ENCODE measurements at places on chromosomes 2 and 18. TPM values are rescaled to one million over a fixed set of nuclear protein-coding genes. Genes with fewer than 3 reads are reported as not detected.
A peak's percentile ranks its signal among the peaks of the same experiment; 100 is the strongest.

Gene DUSP19
- 0.97 TPM for total RNA-seq

Gene TCF4
- total RNA-seq: 91.2 TPM

Gene TUBA4B
- total RNA-seq: 0.14 TPM

Gene TMEM87B
- 15.4 TPM for total RNA-seq

Gene GRHL1
- total RNA-seq: 2.5 TPM

Gene NRP2
- 22.0 TPM for total RNA-seq

Gene RTKN
- 50.0 TPM for total RNA-seq

Gene ANKRD30BL
- total RNA-seq: 0.62 TPM

DNA sequence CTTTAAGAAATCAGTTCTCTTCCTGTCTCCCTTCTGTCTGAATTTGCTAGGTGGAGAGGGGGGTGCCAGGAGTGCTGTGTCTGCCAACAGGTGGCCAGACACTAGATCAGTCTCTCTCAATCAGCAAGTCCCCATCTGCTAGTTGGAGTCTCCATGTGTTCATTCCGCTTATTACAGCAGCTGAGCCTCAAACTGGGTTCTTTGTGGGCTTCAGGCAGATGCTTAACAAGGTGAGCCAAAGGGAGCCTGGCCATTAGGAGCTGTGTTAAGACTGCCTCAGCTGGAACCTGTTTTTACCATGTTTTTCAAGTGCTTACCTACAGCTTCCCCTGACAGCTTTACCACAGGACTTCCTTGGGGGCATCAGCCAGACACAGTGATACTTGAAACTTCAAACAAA is 401.9 kb downstream of the LRP1B start:
- no peak overlapping the region for H3K27ac ChIP-seq
- H3K4me1 ChIP-seq: peaks cover 7% of the 10 kb centered on the region
- H3K27me3 ChIP-seq: no peaks in the 10 kb centered on the region
- no peaks in the 10 kb centered on the region for H3K36me3 ChIP-seq

DNA sequence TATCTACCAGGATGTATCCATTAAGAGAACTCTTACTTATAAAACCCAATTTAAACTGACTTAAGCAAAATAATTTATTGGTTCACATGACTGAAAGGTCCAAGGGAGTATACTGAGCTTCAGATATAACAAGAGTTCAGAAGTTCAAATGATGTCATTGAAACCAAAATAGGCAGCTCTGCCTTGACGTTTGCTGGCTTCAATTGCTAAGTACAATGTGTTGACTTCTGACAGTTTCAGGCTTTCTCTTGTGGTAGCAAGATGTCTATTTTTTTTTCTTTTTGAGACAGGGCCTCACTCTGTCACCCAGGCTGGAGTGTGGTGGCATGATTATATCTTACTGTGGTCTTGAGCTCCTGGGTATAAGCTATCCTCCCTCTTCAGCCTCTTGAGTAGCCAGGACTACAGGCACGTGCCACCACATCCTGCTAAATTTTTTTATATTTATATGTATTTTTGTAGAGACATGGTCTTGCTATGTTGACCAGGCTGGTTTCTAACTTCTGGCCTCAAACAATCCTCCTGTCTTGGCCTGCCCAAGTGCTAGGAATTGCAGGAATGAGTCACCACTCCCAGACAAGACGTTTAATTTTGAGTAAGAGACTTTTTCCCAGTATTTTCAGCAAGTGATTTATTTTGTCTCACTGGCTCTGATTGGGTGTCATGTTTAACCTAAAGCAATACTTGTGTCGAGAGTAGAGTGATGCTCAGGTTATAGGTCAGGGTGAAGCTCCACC is 184.8 kb downstream of the NR4A2 start:
- no peak overlapping the region for H3K27ac ChIP-seq
- H3K36me3 ChIP-seq: 0 out of 2 replicates have a peak, but pooled peaks cover 3% of the 10 kb centered on the region
- no peak overlapping the region for H3K4me3 ChIP-seq
- H3K4me1 ChIP-seq: no peaks in the 10 kb centered on the region
- no peaks in the 10 kb centered on the region for H3K27me3 ChIP-seq

DNA sequence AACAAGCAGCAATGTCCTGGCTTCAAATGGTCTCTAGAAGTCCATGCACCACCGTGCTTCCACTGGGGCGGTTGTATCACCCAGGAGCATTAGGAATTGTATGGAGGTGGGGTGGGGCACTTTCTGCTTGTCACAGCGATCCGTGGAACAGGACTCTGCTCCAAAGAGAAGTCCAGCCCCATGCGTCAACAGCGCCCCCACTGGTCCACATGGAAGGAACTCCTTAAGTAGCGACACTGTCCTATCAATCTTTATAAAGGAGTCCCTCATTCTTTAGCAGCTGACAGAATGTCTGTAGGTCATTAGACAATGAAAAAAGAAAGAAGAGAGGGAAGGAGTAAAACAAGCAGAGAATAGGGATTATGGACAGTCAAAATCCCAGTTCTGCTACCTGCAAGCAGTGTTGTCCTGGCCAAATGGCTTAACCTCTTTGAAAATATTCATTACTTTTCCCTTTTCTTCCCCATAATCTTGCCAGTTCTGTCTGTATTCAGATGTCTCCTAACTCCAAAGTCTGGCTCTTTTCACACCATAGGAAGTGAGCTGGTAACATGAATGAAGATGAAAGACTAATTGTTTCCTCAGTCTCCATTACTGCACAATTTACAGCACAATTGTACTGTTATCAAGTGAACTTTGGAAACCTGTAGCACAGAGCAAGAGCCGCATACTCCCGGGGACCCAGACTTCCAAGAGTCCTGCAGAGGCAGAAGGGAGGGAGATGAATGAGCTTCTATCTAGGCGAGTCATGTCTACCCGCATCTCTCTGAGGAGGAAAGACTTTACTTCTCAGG is 9.9 kb downstream of the NFE2L2 start:
- no peaks in the 10 kb centered on the region for H3K27me3 ChIP-seq
- H3K36me3 ChIP-seq: 0 out of 2 replicates have a peak, but pooled peaks cover 6% of the 10 kb centered on the region
- DNase-seq: peak; percentile 93
- no peak overlapping the region for H3K4me3 ChIP-seq

DNA sequence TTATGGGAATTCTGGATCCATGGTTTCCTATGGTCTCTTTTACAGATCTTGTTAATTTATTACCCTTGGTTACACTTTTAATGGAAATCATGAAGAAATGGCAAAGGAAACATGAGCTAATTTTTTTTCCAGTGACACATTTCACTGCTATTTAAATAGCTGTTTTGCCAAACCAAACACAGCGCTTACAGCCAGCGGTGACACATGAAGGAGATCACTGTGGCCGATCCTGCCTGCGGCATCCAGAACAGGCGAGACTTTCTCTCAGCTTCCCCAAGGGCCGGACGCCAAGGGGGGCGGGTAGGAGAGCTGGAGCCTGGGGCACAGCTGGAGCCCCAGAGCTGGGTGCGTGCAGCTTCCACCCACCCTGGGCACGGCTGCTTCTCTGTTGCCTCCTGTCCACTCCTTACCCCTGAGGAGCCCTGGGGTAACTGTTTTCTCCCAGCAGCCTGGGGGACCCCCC is 81.4 kb upstream of the PKDCC start:
- H3K27me3 ChIP-seq: no peaks in the 10 kb centered on the region
- H3K27ac ChIP-seq: no peak overlapping the region
- no peaks in the 10 kb centered on the region for H3K36me3 ChIP-seq

DNA sequence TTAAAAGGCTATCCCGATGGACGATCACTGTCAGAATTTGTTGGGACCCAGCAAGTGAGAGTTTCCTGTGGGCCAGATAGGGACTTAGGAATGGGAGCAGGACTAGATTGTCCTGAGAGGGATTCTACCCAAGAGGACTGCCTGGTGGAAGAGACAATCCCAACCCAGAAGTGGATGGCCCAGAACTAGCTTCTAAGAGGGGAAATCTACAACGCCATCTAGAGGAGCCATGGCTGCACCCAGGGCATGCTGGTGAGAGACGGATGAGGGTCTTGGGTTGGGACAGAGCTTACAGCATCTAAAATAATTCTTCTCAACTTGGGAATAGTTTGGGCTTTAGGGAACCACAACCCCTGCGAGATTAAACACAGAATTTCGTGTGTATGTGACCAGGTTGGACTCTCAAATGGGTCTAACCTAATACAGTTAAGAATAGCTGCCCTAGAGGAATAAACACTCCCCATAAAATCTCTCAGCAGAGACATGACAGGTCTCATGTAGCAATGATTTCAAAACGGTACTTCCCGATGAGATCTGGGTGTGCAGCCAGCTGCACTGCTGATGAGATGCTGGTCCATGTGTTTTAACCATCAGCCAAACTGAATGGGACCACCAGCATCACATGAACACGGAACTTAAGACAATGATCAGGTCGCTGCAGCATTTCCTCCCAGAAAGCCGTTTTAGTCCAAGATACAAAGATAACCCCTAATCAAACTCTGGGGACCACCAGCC is 50.8 kb downstream of the CCBE1 start:
- H3K36me3 ChIP-seq: no peaks in the 10 kb centered on the region
- no peak overlapping the region for H3K27ac ChIP-seq
- H3K4me1 ChIP-seq: peaks cover 14% of the 10 kb centered on the region
- H3K4me3 ChIP-seq: no peak overlapping the region
- H3K27me3 ChIP-seq: no peaks in the 10 kb centered on the region

DNA sequence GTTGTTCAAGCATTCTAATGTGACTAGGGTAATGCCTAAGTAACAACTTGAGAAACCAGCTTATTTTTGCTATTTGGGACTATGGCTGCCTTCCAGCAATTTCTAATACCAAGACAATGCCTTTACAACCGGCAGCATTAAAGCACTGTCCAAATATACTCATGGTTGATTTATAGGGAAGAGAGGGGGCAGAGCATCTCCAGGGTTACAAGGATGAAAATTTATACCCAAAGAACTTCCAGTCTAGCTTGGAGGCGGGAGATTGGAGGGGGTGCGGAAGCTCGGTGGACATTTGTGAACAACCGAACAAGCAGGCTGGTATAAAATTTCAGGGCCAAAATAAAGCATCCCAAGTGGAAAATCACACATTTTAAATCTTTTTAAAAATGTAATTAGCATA is 294.9 kb upstream of the STON1 start:
- H3K27me3 ChIP-seq: no peaks in the 10 kb centered on the region

GRCh38 chr2:16578081-16578480 is 87.6 kb downstream of the CYRIA start:
- no peak overlapping the region for H3K4me3 ChIP-seq
- no peak overlapping the region for H3K27ac ChIP-seq
- no peak for DNase-seq
- no peaks in the 10 kb centered on the region for H3K36me3 ChIP-seq

DNA sequence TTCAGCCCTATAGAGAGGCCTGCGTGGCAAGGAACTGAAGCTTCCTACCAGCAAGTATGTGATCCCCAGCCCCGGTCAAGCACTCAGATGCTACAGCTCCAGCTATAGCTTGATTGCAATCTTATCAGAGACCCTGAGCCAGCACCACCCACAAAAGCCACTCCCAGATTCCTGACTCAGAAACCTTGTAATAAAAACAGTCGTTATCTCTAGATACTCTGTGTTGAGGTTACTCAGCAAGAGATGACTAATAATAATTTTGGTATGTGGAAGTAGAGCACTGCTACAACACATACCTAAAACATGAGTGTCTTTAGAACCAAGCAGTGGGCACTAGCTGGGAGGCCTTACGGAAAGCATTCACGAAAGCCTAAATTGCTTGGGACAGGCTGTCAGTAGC is 216.9 kb downstream of the UXS1 start:
- no peaks in the 10 kb centered on the region for H3K4me1 ChIP-seq
- H3K27ac ChIP-seq: no peak overlapping the region
- H3K4me3 ChIP-seq: no peak overlapping the region
- H3K27me3 ChIP-seq: no peaks in the 10 kb centered on the region
- no peak for DNase-seq

DNA sequence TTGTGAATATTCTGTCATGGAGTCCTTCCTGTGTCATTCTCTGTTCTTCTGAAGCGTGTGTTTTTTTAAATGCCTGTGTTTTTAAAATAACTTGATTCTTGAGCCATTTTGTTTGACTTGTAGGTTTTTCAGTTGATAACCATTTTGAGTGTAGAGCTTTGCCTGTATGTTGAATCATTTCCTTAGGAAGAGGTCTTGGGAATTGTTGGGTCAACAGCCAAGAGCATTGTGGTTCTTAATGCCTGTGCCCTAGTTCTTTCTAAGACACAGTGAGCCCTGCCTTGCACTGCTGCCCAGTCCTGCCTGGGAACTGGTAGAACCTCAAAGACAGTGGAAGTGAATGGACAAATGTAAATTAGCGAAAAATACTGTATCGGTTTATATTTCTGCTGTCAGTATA is 25.9 kb downstream of the RAB12 start:
- peaks cover 46% of the 10 kb centered on the region for H3K36me3 ChIP-seq
- no peak for DNase-seq
- H3K27me3 ChIP-seq: no peaks in the 10 kb centered on the region
- peak overlapping the region; percentile 72 for H3K27ac ChIP-seq
- no peak overlapping the region for H3K4me3 ChIP-seq
- peaks cover 26% of the 10 kb centered on the region for H3K4me1 ChIP-seq

DNA sequence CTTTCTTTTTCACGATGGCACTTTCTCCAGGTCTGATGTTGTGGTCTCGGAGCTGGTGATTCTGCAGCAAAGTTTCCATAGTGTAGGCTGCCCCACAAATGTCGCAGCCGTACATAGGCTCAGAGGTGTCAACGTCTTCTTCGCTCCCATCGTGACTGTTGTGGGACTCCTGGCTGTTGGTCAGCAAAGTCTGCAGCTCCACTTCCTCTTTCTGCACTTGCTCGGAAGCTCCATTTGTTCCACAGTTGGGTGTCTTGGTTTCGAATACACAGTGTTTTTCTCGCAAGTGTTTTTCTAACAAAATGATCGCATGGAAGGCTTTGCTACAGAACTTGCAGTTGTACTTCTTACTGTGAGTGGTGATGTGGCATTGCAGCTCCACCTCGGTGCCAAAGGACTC is 126.8 kb downstream of the ZNF521 start:
- H3K4me3 ChIP-seq: no peak overlapping the region
- no peaks in the 10 kb centered on the region for H3K27me3 ChIP-seq
- H3K27ac ChIP-seq: no peak overlapping the region
- no peaks in the 10 kb centered on the region for H3K36me3 ChIP-seq
- H3K4me1 ChIP-seq: peaks cover 3% of the 10 kb centered on the region
- no peak for DNase-seq

- H3K36me3 ChIP-seq: no peaks in the 10 kb centered on the region
- DNase-seq: no peak
- no peaks in the 10 kb centered on the region for H3K4me1 ChIP-seq
- H3K27me3 ChIP-seq: no peaks in the 10 kb centered on the region
- H3K4me3 ChIP-seq: no peak overlapping the region
Observed at GRCh38 chr2:113105047-113105785, 22.2 kb upstream of the IL1RN start.

GRCh38 chr2:111231532-111232252 is 111.0 kb downstream of the BCL2L11 start:
- H3K4me3 ChIP-seq: no peak overlapping the region
- H3K4me1 ChIP-seq: peaks cover 3% of the 10 kb centered on the region
- H3K36me3 ChIP-seq: no peaks in the 10 kb centered on the region
- no peaks in the 10 kb centered on the region for H3K27me3 ChIP-seq

All from GM23338 (cell line).